ENCODE measurements at places on chromosomes 6 and 20. TPM values are rescaled to one million over a fixed set of nuclear protein-coding genes. Genes with fewer than 3 reads are reported as not detected.

The CST8 gene
- total RNA-seq: not detected

The HMGCLL1 gene
- not detected for total RNA-seq

The HLA-DRB1 gene
- total RNA-seq: not detected

The PSMB9 gene
- 1.5 TPM for total RNA-seq

GRCh38 chr6:75266716-75267291 lies 17.8 kb downstream of the TMEM30A start:
- H3K4me1 ChIP-seq: peaks cover 6% of the 10 kb centered on the region
- H3K4me3 ChIP-seq: no peak overlapping the region
- H3K36me3 ChIP-seq: 0 out of 2 replicates have a peak, but pooled peaks cover 4% of the 10 kb centered on the region
- H3K27me3 ChIP-seq: no peaks in the 10 kb centered on the region
- DNase-seq: peak; percentile 67

DNA sequence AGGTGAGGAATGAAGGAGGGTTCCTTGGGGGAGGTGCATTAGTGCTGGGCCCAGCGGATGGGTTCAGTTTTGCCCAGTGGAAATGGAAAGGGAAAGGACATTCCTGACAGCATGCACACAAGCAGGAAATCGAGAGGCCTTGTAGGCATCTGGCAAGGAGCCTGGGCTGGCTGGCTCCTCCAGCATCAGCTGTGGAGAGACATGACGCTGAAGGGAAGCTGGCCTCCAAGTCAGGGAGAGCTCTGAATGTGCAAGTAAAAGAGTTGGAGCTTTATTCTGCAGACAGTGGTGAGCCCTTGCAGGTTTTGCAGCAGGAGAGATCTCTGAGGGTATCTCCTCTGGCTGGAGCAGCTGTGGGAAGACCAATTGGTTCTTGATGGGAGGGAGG lies 154.3 kb downstream of the MRPL14 start:
- no peaks in the 10 kb centered on the region for H3K27me3 ChIP-seq
- peak overlapping the region; percentile 79 for H3K27ac ChIP-seq
- H3K36me3 ChIP-seq: peaks cover 6% of the 10 kb centered on the region
- peak; percentile 85 for DNase-seq
- no peak overlapping the region for H3K4me3 ChIP-seq

GRCh38 chr6:24795106-24795505 lies 3.6 kb downstream of the ARMH2 start:
- no peak for DNase-seq
- no peak overlapping the region for H3K4me3 ChIP-seq
- H3K36me3 ChIP-seq: no peaks in the 10 kb centered on the region
- no peaks in the 10 kb centered on the region for H3K27me3 ChIP-seq
- H3K27ac ChIP-seq: no peak overlapping the region

DNA sequence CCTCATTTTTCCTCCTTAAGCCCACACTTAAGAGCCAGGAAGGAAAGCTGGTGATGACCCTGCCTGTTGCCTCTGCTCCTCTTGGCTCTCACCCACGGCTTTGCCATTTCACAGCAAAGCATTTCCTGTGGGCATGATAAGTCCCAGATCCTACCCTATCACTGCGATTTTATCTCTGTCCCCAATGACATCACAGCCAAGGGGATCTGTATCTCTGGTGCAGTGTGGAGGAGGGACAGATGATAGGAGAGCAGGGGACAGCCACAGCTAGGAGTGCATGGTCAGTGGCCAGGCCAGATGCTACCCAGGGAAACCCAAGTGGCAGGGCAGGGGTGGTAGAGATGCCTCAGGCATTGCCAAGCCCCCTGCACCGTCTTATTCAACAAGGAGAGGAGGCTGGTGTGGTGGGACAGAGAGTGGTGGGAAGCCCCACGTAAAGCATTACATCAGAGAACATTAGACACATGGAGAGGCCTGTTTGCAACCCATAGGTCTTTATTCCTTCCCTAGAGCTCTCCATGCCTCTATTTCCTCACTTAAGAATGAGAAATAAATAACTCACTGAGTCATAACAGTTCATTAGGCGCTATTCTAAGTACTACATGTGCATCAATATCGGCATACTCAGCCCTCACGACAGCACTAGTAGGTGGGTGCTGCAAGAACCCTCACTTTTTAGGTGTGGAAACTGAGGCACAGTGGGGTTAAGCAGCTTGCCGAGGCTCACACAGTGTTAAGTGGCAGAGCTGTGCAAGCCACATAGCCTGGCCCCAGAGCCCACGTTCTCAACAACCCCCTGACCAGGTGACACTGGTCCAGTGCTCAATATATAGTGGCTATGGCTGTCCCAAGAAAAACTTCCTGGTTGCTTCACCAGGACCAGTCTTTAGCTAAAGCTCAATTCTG lies 4.6 kb downstream of the TFEB start:
- no peak for DNase-seq
- H3K36me3 ChIP-seq: no peaks in the 10 kb centered on the region
- no peaks in the 10 kb centered on the region for H3K27me3 ChIP-seq
- H3K27ac ChIP-seq: no peak overlapping the region
- peaks cover 9% of the 10 kb centered on the region for H3K4me1 ChIP-seq
- H3K4me3 ChIP-seq: no peak overlapping the region

DNA sequence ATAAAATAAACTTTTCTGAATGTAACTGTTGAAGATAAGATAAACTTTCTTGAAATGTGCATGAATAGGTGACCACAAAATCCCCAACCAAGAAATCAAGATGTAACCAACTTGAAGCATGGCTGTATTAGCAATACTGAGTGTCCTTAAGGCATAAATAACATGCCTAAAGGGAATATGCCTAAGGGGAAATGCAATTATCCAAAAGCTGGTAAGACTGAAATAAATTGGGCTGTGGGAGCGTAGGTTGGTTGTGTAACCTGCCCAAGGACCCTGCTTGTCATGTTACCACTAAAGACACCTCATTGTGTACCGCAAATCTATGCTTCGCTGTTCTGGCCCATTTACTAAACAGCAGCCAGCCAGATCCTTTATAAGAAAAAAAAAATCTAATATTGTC lies 200.8 kb upstream of the PDE10A start:
- H3K4me3 ChIP-seq: no peak overlapping the region
- no peak overlapping the region for H3K27ac ChIP-seq
- no peaks in the 10 kb centered on the region for H3K4me1 ChIP-seq
- no peaks in the 10 kb centered on the region for H3K27me3 ChIP-seq
- no peaks in the 10 kb centered on the region for H3K36me3 ChIP-seq
- no peak for DNase-seq

DNA sequence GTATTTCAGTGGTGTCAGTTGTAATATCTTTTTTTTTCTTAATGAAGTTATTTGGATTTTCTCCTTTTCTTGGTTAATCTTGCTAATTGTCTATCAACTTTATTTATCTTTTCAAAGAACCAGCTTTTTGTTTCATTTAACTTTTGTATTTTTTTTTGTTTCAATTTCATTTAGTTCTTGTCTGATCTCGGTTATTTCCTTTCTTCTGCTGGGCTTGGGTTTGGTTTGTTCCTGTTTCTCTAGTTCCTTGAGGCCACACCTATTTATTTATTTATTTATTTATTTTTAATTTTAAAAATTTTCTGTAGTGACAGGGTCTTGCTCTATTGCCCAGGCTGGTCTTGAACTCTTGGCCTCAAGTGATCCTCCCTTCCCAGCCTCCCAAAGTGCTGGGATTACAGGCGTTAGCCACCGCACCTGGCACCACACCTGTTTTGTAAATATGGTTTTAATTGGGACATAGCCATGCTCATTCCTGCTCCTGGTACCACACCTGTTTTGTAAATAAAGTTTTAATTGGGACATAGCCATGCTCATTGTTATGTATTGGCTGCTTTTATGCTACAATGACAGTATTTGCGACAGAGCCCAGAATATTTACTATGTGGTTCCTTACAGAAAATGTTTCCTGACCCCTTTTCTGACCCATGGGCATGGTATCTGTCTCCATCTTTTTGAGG lies 22.2 kb downstream of the KDM1B start:
- no peaks in the 10 kb centered on the region for H3K27me3 ChIP-seq
- no peak for DNase-seq
- H3K4me3 ChIP-seq: no peak overlapping the region
- H3K36me3 ChIP-seq: no peaks in the 10 kb centered on the region

- no peaks in the 10 kb centered on the region for H3K36me3 ChIP-seq
- H3K4me1 ChIP-seq: no peaks in the 10 kb centered on the region
- no peak overlapping the region for H3K27ac ChIP-seq
- H3K4me3 ChIP-seq: no peak overlapping the region
- H3K27me3 ChIP-seq: peaks cover 11% of the 10 kb centered on the region
Observed at GRCh38 chr20:37256286-37256685, 5.3 kb downstream of the GHRH start.
